Large intestine (tissue), 12 donors: ENCODE measurements at places on chromosomes 4 and X. TPM values are rescaled to one million over a fixed set of nuclear protein-coding genes. Genes with fewer than 3 reads are reported as not detected.

DNA sequence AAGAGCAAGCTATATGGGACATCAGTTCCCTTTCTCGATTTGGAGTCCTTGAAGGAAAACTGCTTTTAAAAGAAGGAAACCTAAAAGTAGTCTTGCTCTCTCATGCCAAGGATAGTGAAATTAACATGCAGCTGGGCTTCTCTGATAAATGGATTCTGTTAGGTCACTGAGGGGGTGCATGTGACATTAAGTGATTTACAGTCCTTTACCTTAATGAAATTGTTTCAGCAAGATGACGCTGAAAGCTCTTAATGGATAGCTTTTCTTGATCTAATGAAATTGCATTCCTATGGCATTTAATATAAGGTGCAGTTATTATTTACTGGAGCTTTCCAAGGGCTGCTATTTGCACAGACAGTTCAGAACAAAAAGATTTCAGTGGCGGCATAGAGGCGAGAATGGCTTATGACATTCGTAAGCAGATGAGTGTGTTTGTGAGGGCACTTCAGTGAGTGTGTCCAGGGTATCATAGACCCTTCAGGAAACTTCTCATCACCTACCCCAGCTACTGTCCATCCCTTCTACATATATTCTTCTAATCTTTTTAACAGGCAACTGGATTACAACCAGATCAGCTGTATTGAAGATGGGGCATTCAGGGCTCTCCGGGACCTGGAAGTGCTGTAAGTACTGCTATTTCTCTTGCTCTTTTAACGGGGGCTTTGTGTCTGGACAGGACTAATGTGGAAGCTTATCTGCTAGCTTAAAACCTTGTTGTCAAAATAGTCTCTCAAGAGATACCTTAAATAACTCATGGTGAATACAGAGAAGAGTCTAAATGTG lies 219.9 kb upstream of the PACRGL start:
- no peak for DNase-seq

DNA sequence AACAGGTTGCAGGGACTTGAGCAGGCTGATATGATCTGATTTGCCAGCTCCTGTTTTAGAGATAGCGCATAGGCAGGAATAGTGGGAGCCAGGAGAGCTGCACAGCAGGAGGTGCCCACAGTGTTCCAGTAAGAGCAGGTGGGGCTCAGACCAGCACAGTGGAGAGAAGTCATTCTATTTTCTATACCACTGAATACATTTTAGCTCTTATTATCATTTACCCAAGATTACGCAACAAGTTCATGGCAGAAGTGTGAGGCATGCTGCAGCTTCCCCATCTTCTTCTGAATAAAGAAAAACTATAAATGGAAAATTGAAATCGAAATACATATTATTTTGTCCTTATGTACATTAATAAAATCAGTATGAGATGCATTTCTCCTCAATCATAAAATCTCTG lies 114.7 kb upstream of the EDNRA start:
- no peak for DNase-seq

DNA sequence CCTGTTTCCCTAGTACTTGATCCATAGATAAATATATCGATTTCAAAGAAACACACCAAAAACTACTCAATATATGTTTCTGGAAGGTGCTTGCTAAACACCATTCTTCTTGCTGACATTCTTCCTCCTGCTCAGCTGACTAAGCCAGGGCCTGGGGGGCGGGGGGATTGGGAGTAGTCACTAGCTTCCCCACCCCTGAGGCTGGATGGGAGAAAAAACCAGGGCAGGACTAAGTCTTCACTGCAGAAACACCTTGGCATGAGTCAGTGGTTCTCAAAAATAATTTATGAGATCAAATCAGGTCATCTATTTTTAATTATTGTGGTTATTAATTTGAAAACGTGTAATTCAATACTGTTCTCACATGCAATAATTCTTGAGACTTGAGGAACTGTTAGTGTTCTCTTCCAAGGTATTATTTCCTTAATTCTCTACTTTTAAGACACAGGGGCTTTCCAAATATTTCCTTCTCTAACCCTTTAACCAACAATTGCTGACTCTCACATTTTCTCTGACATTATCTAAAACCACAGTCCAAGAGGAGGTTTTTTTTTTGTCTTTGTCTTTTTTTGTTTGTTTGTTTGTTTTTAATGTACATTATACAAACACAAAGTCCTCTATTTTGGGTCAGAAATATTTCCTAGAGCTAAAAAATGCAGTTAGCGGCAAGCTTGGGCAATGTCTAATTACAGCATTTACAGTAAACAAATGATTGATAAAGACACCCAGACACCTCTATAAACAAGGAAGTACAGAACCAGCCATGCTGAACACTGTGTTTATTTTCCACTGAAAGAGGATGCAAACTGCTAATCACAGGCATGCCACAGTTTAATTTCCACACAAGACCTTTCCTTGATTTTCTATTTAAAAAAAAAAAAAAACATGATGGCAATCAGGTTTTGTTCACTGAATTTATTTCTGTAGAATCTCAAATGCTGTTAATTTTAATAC lies 120.3 kb upstream of the USP9X start:
- no peak for DNase-seq

DNA sequence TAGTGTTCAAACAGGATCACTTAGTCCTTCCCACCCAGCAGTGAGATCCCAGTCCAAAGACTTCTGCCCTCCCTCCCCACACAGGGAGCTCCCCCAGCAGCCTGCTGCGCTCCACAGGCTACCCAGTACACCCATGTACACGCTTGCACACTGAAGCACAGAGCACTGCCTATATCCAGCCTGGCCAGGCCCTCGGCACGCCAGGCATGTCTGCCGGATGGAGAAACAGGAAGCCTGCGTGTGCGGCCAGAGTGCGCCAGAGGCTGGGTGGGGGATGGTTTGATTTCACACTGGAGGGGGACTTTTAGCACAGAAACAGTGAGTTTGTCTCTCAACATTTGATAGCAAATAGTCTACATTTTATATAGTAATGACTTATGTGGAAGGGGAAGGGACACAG lies 833.5 kb upstream of the IGFBP7 start:
- DNase-seq = no peak

DNA sequence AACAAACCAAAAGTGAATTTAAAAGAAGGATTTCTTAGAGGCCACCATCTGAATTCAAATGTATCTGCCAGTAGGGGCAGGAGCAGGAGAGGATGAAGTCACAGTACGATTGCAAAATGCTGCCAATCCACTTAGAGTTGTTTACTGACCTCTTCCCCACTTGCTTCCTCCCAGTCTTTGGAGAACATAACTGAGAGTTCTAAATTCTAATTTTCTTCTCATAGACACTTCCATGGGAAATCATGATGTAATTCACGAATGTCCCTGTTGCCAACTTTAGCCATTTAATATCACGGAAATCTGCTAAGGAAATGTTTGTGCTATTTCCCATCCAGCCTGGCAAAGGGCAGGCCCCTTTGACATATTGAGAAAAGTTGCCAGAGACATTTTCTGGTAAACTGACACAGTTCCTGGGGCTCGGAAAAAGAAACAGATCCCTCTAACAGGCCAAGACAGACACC lies 33.6 kb upstream of the NOCT start:
- DNase-seq = peak; percentile 48

DNA sequence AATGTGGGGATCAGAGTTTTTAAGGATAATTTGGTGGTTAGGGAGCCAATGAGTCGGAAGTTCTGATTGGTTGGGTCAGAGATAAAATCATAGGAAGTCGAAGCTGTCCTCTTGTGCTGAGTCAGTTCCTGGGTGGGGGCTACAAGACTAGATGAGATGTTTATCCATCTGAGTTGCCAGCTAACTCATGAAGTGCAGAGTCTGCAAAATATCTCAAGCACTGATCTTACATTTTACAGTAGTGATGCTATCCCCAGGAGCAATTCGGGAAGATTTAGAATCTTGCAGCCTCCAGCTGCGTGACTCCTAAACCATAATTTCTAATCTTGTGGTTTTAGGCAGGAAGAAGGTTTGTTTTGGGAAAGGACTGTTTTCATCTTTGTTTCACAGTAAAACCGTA lies 565.8 kb upstream of the SPANXN1 start:
- DNase-seq = no peak

GRCh38 chr4:175841366-175841765 lies 29.3 kb upstream of the GPM6A start:
- no peak for DNase-seq

DNA sequence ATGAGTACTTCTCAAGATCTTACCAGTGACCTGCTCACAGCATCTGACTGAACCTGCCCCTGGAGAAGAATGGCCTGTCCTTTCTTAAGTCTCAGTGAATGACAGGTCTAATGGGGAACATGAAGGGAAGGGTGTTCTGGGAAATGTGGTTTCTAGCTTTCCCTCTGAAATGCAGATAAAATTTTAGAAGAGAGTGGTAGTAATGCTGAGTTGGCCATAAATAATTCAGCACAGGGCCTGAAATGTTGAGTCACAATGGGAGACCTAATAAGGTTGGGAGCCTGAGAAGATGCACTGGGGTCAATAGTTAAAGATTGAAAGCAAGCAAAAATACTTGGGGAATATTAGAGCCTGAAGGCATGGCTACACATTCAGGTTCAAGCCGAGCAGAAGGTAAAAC lies 214.9 kb upstream of the ARHGAP24 start:
- no peak for DNase-seq

GRCh38 chr4:78024085-78024484 lies 33.0 kb upstream of the FRAS1 start:
- no peak for DNase-seq

DNA sequence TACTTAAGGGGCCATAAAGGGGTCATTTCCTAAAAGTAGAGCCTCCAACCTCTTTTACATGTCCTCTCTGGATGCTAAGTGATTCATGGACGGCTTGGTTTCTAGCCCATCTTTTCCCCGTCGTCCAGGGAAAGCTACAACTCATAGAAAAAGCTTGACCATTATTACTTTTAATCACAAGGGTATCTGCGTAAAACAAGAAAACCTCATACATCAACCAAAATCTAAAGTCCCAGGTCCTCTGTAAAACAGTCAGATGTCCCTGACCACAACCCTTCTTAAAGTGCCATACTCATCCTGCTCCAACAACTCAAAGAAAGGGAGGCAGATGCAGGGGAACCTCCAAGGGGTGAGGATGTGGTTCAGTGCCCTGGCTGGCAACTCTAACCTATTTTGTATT lies 29.6 kb downstream of the ADGRA3 start:
- DNase-seq = no peak

GRCh38 chr4:153788413-153789276 lies at the start of gene SFRP2:
Gene SFRP2 (minus strand): TSS chr4:153789083. CDS start chr4:153788835, 248 bp downstream.
- DNase-seq = no peak

DNA sequence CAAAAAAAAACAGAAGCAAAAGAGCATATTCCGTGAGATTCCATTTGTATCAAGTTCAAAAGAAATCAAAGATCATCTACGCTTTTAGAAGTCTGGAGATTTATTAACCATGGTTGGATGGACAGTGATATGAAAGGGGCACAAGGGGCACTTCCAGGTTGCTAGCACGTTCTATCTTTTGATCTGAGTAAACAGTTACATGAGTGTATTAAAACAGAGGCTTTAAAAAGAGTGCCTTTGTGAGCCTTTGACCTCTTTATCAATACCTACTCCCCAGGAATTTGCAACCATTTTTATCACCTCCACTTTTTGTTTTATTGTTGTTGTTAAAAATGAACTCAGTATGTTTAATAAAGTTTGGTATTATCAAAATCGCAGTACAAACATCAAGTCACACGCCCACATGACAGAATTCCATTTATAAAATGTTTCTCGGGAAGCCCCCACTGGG lies 72.4 kb upstream of the UCP1 start:
- DNase-seq = peak; percentile 75

- DNase-seq = no peak
Measured at GRCh38 chr4:165388756-165389155, 9.9 kb downstream of the CPE start.

GRCh38 chr4:150385606-150386005 lies 196.3 kb upstream of the MAB21L2 start:
- no peak for DNase-seq

GRCh38 chr4:176186671-176187395 lies 8.6 kb downstream of the SPATA4 start:
- no peak for DNase-seq

JAKMIP1 gene
- 2.1 TPM for polyA plus RNA-seq

PCDH19 gene
- polyA plus RNA-seq = 1.5 TPM

SLITRK4 gene
- 13.7 TPM for polyA plus RNA-seq

ADH7 gene
- not detected for polyA plus RNA-seq

CYBB gene
- polyA plus RNA-seq = 15.9 TPM

BCORL1 gene
- polyA plus RNA-seq = 18.2 TPM

APBB2 gene
- 26.6 TPM for polyA plus RNA-seq

NUDT6 gene
- polyA plus RNA-seq = 8.6 TPM

MAP7D2 gene
- polyA plus RNA-seq = 4.1 TPM
